ENCODE measurements at places on chromosomes 6 and 20.

GRCh38 chr20:42639140-42639539, 550.6 kb downstream of the PTPRT start:
- DNase-seq, result no peak

DNA sequence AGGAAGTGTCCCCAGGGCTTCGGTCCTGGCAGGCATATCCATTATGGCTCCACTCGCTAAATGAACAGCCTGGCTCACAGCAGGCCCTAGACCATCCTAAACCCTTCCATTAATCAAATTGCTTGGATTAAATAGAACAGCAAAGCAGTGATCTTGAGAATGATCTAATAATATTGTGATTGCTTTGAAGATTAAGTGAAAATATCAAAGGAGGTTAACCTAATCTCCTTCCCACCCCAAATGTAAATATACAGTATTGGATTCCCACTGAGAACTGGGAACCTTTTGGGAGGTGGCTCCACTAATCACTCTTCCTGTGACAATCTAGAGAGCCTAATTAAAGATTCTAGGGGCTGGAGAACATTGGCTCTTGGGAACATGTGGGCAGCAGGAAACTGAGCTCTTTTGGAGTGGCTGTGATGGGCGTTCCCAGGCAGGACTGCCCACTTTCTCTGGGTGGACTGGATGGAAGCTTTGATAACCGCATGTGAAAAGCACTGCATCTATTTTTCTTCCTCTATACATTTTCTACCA, 68.3 kb upstream of the FRMD1 start:
- no peak for DNase-seq

DNA sequence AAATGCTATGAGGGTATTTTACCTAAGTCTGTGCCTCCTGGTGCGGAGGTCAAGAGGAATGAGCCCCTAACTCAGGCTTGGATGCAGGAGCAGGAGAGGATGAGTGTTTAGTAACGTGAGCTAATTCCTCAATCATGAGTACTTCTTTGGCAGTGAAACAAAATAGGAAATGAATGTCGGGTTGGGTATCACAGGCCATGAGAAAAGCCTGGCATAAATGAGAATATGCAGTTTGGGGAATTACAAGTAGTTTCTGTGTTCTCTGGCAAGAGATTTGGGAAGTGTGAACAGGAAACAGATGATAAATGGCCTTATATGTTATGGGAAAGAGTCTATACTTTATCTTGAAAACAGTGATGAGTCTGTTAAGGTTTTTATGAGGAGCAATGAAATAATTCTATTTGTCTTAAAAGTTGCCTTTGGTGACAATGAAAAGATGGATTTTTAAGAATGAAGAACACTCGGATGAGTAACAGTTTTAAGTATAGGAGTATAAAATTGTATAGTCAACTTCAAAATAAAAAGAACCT, 59.0 kb upstream of the RNF146 start:
- DNase-seq, result peak; percentile 97

DNA sequence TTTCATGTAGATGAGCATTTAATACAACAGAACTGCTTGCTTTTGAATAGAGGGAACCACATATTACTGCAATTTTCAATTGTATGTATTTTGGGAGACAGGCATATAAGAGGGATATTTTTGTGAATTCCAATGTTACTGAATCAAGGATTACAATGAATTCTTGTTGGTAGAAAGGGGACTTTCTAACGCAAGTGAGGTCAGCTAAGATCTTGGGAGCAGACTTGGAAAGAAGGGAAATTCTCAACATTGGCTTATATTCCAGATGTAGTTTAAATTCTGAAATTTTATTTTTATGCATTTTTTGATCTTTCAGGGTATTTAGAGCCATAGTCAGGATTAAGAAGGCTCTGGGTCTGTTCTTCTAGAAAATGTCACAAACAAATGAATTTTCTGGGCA, 43.3 kb upstream of the CTAGE9 start:
- no peak for DNase-seq

- peak; percentile 58 for DNase-seq
Observed at GRCh38 chr20:36574366-36575135, 1.2 kb downstream of the TGIF2 start.

- no peak for DNase-seq
Observed at GRCh38 chr6:166343150-166343487, 774 bp upstream of the SFT2D1 start.

DNA sequence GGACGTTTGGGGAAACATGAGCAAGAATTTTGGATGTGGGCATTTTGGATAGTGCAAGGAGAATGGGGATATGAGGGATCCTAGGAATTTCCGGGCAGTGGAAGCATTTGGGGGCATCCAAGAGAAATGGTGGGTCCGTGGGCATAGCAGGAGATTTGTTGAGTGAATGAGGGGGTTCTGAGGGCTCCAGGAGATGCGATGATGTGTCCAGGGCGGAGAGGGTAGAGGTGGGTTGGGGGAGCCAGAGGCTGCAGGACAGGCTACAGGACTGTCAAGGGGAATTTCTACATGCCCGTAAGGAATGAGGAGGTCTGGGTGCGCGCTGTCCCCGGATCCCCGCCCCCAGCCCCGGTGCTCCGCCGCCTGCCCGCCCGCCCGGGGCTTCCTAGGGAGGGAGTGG, 364 bp downstream of the FRS3 start:
- DNase-seq, result peak; percentile 17

GRCh38 chr20:1934721-1935573, 39.7 kb downstream of the SIRPA start:
- no peak for DNase-seq

- peak; percentile 21 for DNase-seq
Observed at GRCh38 chr20:1005452-1006027, 3.4 kb upstream of the RSPO4 start.

GRCh38 chr6:56143796-56144195, 103.6 kb downstream of the COL21A1 start:
- DNase-seq, result peak; percentile 45

DNA sequence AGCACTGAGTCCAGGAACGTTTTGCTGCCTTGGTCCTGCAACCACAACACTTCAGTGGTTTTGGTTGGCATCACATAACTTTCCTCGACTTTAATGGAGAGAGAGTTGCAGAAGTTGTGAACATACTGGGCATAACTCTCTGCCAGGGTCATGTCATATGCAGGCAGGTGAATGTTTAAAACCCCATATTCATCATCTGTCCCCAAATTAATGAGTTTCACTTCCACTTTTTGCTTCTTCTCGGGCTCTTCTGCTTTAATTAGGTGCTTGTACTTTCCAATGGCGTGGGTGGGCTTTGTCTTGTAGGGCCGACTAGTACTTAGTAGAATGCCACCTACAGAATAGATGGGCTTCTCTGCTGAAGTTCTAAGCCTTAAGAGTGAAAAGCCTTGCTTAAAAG, 45.2 kb upstream of the TFAP2A start:
- DNase-seq, result no peak

- DNase-seq, result no peak
Observed at GRCh38 chr20:35506872-35507638, 22.4 kb downstream of the C20orf173 start.

- no peak for DNase-seq
Observed at GRCh38 chr6:147559006-147559405, 50.5 kb downstream of the SAMD5 start.

- no peak for DNase-seq
Observed at GRCh38 chr6:36639171-36639808, 39.2 kb upstream of the CDKN1A start.

- no peak for DNase-seq
Observed at GRCh38 chr20:57387945-57388371, 3.2 kb upstream of the RBM38 start.

- no peak for DNase-seq
Observed at GRCh38 chr6:129356129-129356528, 353.8 kb downstream of the ARHGAP18 start.

DNA sequence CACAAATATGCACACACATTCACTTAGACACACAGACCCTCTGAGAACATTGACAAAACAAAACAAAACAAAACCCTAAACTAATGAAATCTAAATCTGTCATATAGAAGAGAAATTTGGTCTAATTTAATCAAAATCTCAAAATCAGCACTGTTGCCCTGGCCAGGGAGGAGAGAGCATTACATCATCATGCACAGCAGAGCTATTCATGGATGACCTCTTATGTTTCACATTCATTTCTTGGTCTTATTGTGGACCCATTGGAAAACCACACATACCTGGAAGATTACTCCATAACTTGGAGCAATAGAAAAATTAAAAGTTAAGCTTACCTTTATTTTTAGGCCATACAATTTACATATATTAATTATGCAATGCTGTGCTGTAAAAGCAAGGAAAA, 1223.6 kb upstream of the GJE1 start:
- no peak for DNase-seq

GRCh38 chr20:5177071-5177470, 50.3 kb downstream of the CDS2 start:
- no peak for DNase-seq

GRCh38 chr6:3915076-3915791, 66.1 kb downstream of the FAM50B start:
- no peak for DNase-seq

- no peak for DNase-seq
Observed at GRCh38 chr6:168619560-168620314, 178.8 kb downstream of the SMOC2 start.

DNA sequence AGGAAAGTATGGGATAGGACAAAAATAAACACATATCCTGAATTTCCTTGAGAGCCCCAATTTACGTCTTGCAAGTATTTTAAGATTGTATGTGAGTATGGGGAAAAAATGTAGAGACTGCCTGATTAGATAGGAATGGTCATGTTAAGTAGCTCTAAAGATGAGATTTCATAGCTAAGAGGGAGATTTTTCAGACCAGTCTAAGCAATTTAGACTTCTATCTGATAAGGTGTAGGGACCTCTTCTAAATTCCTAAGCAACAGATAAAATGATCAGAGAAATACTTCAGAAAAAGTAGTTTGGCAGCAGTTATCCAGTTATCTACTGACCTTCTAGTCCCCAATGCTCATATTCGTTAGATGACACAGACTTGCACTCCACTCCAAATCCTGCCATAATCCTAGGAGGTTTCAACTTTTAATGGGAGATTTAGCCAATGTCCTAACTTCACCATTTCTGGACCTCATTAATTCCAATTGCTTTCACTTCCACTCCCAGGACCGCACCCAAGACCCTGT, 90.0 kb downstream of the FILIP1 start:
- DNase-seq, result no peak

DNA sequence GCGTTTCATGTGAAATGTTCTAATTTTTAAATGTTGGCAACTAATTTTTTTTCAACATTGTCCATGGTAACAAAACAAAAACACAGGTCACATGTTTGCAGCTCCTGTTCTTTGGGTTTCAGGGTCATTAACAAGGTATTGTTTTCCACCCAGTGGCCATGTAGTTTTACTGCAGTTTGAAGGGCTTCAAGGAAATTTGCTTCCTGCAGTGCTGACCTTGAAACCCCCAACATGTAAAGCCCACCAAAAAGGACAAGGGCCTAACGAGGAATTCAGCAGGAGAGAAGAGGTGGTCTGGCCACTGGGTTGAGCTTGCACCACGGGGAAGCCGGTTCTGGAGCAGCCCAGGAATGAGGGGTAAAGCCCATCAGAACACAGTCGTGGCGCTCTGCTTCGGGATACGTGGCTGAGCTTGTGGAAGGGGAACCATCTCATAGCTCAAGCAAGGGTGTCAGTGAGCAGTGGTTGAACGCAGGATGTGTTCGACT, 13.9 kb upstream of the KLHL31 start:
- DNase-seq, result peak; percentile 33

DNA sequence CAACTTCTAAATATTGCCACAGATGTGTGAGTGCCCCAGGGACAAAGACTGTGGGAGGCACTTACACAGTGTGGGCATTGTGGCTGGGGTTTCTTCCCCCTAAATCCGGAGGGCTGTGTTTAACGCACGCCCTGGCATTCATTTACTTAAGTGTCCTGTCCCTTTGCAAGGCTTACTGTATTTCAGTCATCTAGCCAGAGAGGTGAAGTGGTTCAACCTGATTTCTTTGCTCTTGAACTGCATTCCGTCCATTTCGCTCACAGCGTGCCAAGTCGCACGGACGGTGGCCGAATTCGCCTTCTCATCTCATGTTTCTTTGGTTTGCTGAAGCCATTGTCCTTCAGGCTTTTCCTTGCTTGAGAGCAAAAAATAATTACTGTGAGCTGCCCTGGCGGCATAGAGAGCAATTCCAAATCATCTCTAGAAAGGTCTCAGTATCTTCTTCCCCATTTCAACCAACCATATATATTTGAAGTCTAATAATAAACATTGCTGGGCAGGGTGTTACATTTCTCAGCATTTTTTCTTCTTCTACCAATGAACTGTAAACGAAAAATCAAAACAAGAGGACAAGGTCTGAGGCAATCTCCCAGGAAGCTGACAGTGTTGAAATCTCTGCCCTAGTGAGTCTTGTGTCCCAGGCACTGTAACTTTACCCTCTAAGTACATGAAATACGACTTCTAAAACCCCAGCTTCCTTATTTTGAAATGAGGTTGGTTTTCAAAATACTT, 16.9 kb downstream of the SYTL3 start:
- no peak for DNase-seq

DNA sequence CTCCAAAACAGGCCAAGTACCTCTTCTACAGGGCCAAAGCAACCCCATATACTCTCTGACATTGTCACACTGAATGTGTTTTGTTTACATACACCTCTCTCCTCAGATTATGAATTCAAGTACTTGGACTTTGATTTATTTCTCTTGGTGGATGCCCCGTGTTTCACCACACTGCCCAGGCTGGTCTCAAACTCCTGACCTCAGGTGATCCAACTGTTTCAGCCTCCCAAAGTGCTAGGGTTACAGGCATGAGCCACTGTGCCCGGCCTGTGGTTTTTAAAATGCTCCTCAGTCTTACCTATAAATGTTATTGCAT, 16.1 kb downstream of the CSNK2A1 start:
- no peak for DNase-seq

DNA sequence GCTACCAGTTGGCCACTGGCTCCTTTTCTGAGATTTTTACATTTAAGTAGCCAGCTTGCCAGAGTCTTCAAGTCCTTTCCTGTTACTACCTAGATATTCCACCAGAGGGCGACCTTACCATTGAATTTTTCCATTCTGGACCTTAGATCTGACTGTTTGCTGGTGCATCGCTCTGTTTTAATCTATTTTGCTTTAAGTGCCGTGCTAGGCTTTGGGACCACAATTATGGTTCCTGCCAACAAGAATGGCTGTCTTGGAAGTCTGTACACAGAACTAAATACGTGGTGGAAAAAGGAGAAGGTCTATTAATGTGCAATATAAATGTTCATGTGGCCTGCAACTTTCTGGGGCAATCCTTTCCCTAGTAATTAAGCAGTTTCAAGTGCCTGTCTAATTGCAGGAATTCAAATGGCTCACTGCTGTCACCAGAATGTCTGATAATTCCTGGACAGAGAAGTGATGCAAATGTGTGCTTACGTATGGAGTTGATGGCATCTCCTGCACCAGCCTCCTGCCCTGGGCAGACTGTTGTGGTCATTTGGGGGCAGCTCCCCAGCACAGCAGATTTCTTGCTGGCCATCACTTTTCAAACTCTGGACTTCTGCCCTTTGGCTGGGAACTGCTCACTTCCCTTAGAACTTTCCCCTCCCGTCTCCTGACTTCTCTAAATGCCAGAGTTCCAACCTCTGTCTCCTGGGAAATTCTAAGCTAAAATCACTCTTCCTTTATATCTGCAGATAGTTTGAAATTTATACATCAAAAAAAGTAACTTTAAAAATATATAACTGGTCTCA, 5.6 kb upstream of the HLA-DOA start:
- DNase-seq, result peak; percentile 85

Measured in endothelial cell of umbilical vein (primary cell).